ENCODE measurements at places on chromosomes 16 and 17.

GRCh38 chr17:76994237-76994637 lies 126.0 kb downstream of the MGAT5B start:
- peaks cover 75% of the 10 kb centered on the region for H3K4me1 ChIP-seq
- peak overlapping the region; percentile 64 for H3K4me3 ChIP-seq
- H3K27ac ChIP-seq: peak overlapping the region; percentile 84
- no peaks in the 10 kb centered on the region for H3K36me3 ChIP-seq
- DNase-seq: no peak

DNA sequence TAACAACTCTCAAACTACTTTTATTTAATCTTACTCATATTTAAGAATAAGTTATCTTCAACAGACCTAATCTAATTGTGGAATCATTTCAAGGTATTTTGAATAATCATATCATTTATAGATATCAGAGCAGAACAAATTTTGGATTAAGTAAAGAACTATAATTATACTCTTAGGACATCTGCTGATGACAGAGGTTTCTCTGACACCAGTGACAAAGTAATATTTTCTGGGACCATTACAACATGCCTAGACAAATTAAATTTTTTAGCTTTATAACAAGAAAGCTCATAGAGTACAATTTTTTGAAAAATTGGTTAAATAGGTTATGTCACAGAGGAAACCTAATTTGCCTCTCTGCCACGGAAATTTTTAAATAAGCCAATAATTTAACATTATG lies 30.5 kb downstream of the C16orf87 start:
- H3K4me3 ChIP-seq: no peak overlapping the region
- H3K27ac ChIP-seq: no peak overlapping the region
- H3K27me3 ChIP-seq: no peaks in the 10 kb centered on the region

DNA sequence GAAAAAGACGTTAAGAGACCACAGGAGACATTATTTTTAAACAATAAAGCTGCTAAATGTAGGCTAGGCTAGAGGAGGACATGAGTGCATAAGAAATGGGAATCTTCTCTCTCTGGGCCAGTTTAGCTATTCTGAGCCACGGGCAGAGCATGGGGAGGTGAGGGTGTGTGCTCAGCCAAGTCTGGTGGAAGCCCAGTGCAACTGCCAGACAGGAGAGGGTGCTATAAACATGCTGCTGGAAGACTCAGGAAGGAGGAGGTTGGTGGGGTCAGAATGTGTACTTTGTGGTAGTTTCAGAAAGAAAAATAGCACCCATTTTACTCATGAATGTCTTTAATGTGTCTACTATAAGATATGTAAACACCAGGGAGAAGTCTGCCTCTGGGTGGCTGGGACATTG lies 5.9 kb upstream of the SDK2 start:
- no peak for DNase-seq
- no peak overlapping the region for H3K4me3 ChIP-seq
- peaks cover 1% of the 10 kb centered on the region for H3K4me1 ChIP-seq
- H3K36me3 ChIP-seq: no peaks in the 10 kb centered on the region
- no peak overlapping the region for H3K27ac ChIP-seq

- peaks cover 10% of the 10 kb centered on the region for H3K4me1 ChIP-seq
- no peaks in the 10 kb centered on the region for H3K36me3 ChIP-seq
- peak; percentile 49 for DNase-seq
- no peaks in the 10 kb centered on the region for H3K27me3 ChIP-seq
- peak overlapping the region; percentile 82 for H3K27ac ChIP-seq
Observed at GRCh38 chr16:10362077-10362863, 23.6 kb upstream of the ATF7IP2 start.

- DNase-seq: no peak
- H3K27me3 ChIP-seq: peaks cover 7% of the 10 kb centered on the region
- no peak overlapping the region for H3K4me3 ChIP-seq
Observed at GRCh38 chr17:72535779-72536178, 415.0 kb downstream of the SOX9 start.

DNA sequence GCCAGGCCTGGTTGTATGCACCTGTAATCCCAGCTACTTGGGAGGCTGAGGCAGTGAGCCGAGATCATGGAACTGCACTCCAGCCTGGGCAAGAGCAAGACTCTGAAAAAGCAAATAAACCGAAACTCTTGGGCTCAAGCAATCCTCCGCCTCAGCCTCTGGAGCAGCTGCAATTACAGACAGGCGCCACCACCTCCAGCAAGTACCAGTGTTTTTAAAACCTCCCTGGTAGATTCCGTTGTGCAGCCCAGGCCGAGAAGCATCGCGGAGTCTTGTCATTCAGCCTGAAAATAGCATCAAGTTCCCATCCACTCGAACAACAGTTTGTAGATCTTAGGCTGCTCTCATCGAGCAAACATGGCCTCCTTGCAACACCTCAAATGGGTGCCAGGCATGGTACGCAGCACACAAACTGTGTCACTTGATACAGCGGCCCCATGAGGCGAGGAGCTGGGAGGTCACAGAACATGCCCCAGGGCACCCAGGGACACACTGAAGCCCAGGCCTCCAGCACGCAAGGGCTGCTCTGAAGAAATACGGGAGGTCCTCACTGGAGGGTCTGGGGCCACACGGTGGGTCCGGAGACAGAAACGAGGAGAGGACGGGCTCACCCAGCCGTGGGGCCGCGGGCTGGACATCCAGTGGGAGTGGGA lies 18.1 kb downstream of the TMC6 start:
- H3K27me3 ChIP-seq: no peaks in the 10 kb centered on the region
- no peak overlapping the region for H3K27ac ChIP-seq
- peaks cover 17% of the 10 kb centered on the region for H3K4me1 ChIP-seq
- no peak for DNase-seq

- H3K36me3 ChIP-seq: no peaks in the 10 kb centered on the region
- no peak within 1 kb of the TSS for H3K4me3 ChIP-seq
- DNase-seq: no peak
- no peaks in the 10 kb centered on the region for H3K4me1 ChIP-seq
- no peaks in the 10 kb centered on the region for H3K27me3 ChIP-seq
- H3K27ac ChIP-seq: no peak within 1 kb of the TSS
Observed at GRCh38 chr17:76643553-76644148, at the start of gene ST6GALNAC1. TSS of gene ST6GALNAC1 (minus strand) at chr17:76643757. CDS start at chr17:76643638, 119 bp downstream.

DNA sequence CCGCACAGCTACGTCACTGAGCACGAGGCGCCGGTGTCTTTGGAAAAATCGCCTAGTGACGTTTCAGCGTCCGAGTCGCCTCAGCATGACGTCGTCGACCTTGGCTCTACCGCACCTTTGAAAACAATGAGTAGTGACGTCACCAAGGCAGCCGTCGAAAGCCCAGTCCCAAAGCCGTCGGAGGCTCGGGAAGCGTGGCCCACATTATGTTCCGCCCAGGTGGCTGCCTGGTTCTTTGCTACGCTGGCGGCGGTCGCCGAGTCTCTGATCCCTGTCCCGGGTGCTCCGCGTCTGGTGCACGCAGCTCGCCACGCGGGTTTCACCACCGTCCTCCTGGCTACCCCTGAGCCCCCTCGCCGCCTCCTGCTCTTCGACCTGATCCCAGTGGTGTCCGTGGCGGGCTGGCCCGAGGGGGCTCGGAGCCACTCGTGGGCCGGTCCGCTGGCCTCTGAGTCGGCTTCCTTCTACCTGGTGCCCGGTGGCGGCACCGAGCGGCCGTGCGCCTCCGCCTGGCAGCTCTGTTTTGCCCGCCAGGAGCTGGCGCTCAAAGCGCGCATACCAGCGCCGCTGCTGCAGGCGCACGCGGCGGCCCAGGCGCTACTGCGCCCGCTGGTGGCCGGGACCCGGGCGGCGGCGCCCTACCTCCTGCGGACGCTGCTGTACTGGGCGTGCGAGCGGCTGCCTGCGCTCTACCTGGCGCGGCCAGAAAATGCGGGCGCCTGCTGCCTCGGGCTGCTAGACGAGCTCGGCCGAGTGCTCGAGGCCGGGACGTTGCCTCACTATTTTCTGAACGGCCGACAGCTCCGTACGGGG lies 1.5 kb downstream of the TMEM102 start:
- peak overlapping the region; percentile 39 for H3K4me3 ChIP-seq
- H3K36me3 ChIP-seq: no peaks in the 10 kb centered on the region
- peak overlapping the region; percentile 74 for H3K27ac ChIP-seq
- peaks cover 47% of the 10 kb centered on the region for H3K27me3 ChIP-seq
- H3K4me1 ChIP-seq: peaks cover 26% of the 10 kb centered on the region

GRCh38 chr16:6020162-6020985 lies 922.8 kb upstream of the EEF2KMT start:
- no peaks in the 10 kb centered on the region for H3K4me1 ChIP-seq
- peaks cover 25% of the 10 kb centered on the region for H3K27me3 ChIP-seq
- no peaks in the 10 kb centered on the region for H3K36me3 ChIP-seq
- no peak overlapping the region for H3K4me3 ChIP-seq

- H3K27ac ChIP-seq: no peak overlapping the region
- no peaks in the 10 kb centered on the region for H3K36me3 ChIP-seq
- no peak for DNase-seq
- no peak overlapping the region for H3K4me3 ChIP-seq
Observed at GRCh38 chr16:9231039-9231438, 139.6 kb downstream of the HAPSTR1 start.

- H3K27ac ChIP-seq: no peak overlapping the region
- no peak overlapping the region for H3K4me3 ChIP-seq
- H3K27me3 ChIP-seq: peaks cover 59% of the 10 kb centered on the region
- DNase-seq: no peak
- H3K4me1 ChIP-seq: peaks cover 27% of the 10 kb centered on the region
Observed at GRCh38 chr17:82234211-82235055, 5.6 kb downstream of the SLC16A3 start.

GRCh38 chr17:17809531-17810083 lies 27.2 kb downstream of the SREBF1 start:
- H3K36me3 ChIP-seq: peaks cover 79% of the 10 kb centered on the region
- H3K4me3 ChIP-seq: no peak overlapping the region
- no peak for DNase-seq
- H3K27ac ChIP-seq: no peak overlapping the region
- no peaks in the 10 kb centered on the region for H3K27me3 ChIP-seq

DNA sequence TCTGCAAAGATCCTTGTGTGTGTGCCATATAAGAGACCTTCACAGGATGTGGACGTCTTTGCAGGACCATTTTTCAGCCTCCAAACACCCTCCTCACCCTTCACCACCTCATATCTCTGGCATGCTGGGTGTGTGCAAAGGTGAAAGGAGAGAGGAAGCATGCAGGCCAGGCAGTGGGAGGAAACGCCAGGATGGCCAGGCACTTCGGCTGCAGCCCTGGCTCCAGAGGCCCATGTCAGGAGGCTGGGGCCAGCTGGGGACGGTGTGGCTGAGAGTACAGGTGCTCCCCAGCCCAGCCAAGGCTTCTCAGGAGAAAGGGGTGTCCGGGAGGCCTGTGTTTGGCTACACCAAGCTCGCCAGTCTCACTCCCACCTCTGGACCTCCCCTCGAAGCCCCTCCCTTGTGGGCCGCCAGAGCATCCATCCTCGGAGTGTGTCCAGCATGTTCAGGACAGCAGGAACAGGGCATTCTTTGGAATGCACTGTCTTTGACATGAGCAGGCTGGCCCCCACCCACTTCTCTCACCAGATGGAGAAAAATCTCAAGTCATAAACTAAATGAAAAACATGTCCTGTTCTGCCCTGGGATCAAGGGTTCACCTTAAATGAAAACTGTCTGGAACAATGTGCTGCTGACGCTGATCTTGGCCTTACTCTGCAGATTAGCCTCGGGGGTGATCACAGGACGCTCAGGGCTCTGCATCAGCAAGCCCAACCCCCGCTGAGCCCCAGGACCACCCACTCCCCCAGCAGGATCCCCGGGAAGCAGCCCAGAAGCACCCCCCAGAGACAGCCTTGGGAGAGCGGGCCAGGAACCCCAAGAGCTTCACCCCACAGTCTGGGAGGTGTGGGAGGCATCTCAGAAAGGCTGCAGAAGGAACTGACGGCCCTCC lies 15.9 kb downstream of the PEMT start:
- H3K4me3 ChIP-seq: no peak overlapping the region
- H3K36me3 ChIP-seq: no peaks in the 10 kb centered on the region
- no peak for DNase-seq
- peak overlapping the region; percentile 6 for H3K27ac ChIP-seq
- no peaks in the 10 kb centered on the region for H3K4me1 ChIP-seq

DNA sequence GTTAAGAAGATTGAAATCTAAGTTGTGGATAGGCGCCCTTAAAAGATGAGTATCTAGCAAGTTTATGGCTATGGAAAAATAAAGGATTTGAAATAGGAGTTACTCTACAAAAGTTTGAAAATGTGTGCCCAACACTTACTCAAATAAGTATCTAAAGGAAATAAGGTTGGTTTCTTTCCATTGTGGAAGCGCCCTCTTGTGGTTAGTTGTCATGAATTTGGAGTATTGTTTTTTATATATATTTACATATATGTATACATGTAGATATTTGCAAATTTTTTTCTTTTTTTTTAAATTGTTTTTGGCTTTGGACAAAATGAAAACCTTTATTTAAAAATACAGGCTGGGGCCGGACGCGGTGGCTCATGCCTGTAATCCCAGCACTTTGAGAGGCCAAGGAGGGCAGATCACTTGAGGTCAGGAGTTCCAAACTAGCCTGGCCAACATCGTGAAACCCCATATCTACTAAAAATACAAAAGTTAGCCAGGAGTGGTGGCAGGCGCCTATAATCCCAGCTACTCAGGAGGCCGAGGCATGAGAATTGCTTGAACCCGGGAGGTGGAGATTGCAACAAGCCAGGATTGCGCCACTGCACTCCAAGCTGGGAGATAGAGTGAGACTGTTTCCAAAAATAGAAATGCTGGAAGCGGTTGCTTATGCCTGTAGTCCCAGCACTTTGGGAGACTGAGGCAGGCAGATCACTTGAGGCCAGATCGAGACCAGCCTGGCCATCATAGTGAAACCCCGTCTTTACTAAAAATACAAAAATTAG lies 24.0 kb upstream of the VPS4A start:
- H3K36me3 ChIP-seq: peaks cover 19% of the 10 kb centered on the region
- no peaks in the 10 kb centered on the region for H3K4me1 ChIP-seq
- H3K27me3 ChIP-seq: no peaks in the 10 kb centered on the region
- H3K4me3 ChIP-seq: no peak overlapping the region
- peak; percentile 11 for DNase-seq
- H3K27ac ChIP-seq: no peak overlapping the region

DNA sequence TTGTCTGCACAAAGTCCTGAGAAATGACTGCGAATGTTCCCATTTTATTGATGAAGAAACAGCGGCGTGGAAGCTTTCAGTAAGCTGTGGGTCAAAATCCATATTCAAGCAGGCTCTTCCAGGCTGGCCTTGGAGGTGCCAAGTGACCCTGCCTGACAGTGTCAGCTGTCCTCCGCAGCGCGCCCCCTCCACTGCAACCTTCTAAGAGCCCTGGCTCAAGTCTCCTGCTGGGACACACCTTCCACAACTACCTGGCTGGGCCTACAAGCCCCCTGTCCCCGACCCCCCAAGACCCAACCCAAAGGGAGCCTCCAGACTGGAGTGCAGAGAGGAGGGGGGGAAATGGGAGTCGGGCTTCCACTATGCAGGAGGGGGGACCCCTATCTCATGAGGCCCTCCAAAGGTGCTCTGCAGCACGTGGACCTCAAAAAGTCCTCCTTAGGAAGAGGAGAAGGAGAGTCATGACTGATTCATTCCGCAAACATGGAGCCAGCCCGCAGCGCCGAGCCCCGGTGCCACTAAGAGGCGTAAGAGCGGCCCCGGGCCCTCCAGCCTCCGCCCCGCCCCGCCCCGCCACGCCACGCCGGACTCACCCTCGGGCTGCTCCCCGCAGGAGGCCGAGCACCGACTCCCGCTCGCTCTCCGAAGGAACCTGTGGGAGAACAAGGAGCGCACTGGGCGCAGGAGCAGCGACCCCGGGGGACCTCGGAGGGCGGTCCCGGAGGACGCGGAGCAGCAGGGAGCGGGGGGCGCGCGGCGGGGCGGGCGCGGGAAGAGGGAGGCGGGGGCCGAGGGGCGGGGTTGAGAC lies 574 bp downstream of the MPP3 start:
- no peak for DNase-seq
- peaks cover 60% of the 10 kb centered on the region for H3K27me3 ChIP-seq
- H3K36me3 ChIP-seq: no peaks in the 10 kb centered on the region
- no peak overlapping the region for H3K27ac ChIP-seq
- H3K4me1 ChIP-seq: peaks cover 5% of the 10 kb centered on the region

Data from thymus (tissue), 14 donors.